A172 (cell line): ENCODE measurements at places on chromosomes 5 and 9. TPM values are rescaled to one million over a fixed set of nuclear protein-coding genes. Genes with fewer than 3 reads are reported as not detected.

The CCDC192 gene
- total RNA-seq = not detected in 2 replicates

The ZDHHC11 gene
- 1.0 and 4.3 TPM in 2 replicates for total RNA-seq

The COL27A1 gene
- 8.2 and 8.4 TPM in 2 replicates for total RNA-seq

The ADAM19 gene
- 43.1 and 50.3 TPM in 2 replicates for total RNA-seq

The MAST4 gene
- 0.40 and 1.1 TPM in 2 replicates for total RNA-seq

The CDC20B gene
- total RNA-seq = 0.07 TPM in 1 of 2 replicates, not detected in the other

The ALDH7A1 gene
- 23.3 and 42.4 TPM in 2 replicates for total RNA-seq

The PRR16 gene
- total RNA-seq = 1.9 and 4.0 TPM in 2 replicates

The TAF11L10 gene
- not detected in 2 replicates for total RNA-seq

The FBLL1 gene
- 0.17 TPM in 1 of 2 replicates, not detected in the other for total RNA-seq

The CATSPER3 gene
- not detected in 2 replicates for total RNA-seq

The CTSV gene
- total RNA-seq = 41.3 and 41.7 TPM in 2 replicates

The CD274 gene
- total RNA-seq = 1.4 and 2.2 TPM in 2 replicates

The GLRA1 gene
- total RNA-seq = not detected in 2 replicates

The FOXD4L4 gene
- not detected in 2 replicates for total RNA-seq

The IFNB1 gene
- total RNA-seq = not detected in 2 replicates

The TAS2R1 gene
- not detected in 2 replicates for total RNA-seq

The HDHD3 gene
- total RNA-seq = 19.2 and 23.2 TPM in 2 replicates

The ST8SIA4 gene
- total RNA-seq = 0.07 TPM in 2 replicates

The PCDH1 gene
- 7.2 and 7.4 TPM in 2 replicates for total RNA-seq

The TIMD4 gene
- total RNA-seq = not detected in 2 replicates

The ACTBL2 gene
- 0.05 TPM in 1 of 2 replicates, not detected in the other for total RNA-seq

The IL9 gene
- total RNA-seq = not detected in 2 replicates

The NR4A3 gene
- 0.02 TPM in 1 of 2 replicates, not detected in the other for total RNA-seq

The PCDHA11 gene
- total RNA-seq = 0.10 TPM in 1 of 2 replicates, not detected in the other

The CYSTM1 gene
- total RNA-seq = 48.4 and 54.9 TPM in 2 replicates

The ZNF300 gene
- 15.2 and 17.3 TPM in 2 replicates for total RNA-seq

The C9orf57 gene
- not detected in 2 replicates for total RNA-seq

The TRAF1 gene
- total RNA-seq = 0.91 and 0.95 TPM in 2 replicates

The PCDHGB3 gene
- total RNA-seq = 0.81 and 1.7 TPM in 2 replicates

The SLC25A2 gene
- not detected in 2 replicates for total RNA-seq

The SET gene
- total RNA-seq = 1,187 and 1,647 TPM in 2 replicates

The HTR1A gene
- total RNA-seq = not detected in 2 replicates

The CDH18 gene
- 1.4 and 5.3 TPM in 2 replicates for total RNA-seq

The HMGXB3 gene
- 36.8 and 37.1 TPM in 2 replicates for total RNA-seq

The TSSK1B gene
- not detected in 2 replicates for total RNA-seq

The GARIN3 gene
- not detected in 2 replicates for total RNA-seq

The PHF24 gene
- 0.05 TPM in 1 of 2 replicates, not detected in the other for total RNA-seq

The LEAP2 gene
- 0.38 and 1.9 TPM in 2 replicates for total RNA-seq
